ENCODE measurements at places on chromosomes 1 and 21. TPM values are rescaled to one million over a fixed set of nuclear protein-coding genes. Genes with fewer than 3 reads are reported as not detected.

The TINAGL1 gene
- 99.8 TPM for total RNA-seq

The GJC2 gene
- 2.0 TPM for total RNA-seq

The RUNX3 gene
- total RNA-seq, result not detected

The AMY2A gene
- not detected for total RNA-seq

The GOLT1A gene
- total RNA-seq, result not detected

The SAMD13 gene
- 1.4 TPM for total RNA-seq

The LCE1F gene
- not detected for total RNA-seq

The LPAR3 gene
- 3.6 TPM for total RNA-seq

The SPATA46 gene
- not detected for total RNA-seq
